Upper lobe of left lung (tissue), 6 donors: ENCODE measurements at places on chromosomes 2 and 18. TPM values are rescaled to one million over a fixed set of nuclear protein-coding genes. Genes with fewer than 3 reads are reported as not detected.

GRCh38 chr2:99140860-99141109, 722 bp upstream of the C2orf15 start:
- peak overlapping the region; percentile 93 for H3K4me3 ChIP-seq
- no peaks in the 10 kb centered on the region for H3K36me3 ChIP-seq
- H3K27me3 ChIP-seq, result no peaks in the 10 kb centered on the region
- H3K27ac ChIP-seq, result peak overlapping the region; percentile 89
- peaks cover 4% of the 10 kb centered on the region for H3K4me1 ChIP-seq
- DNase-seq, result no peak

- no peak overlapping the region for H3K27ac ChIP-seq
- no peaks in the 10 kb centered on the region for H3K36me3 ChIP-seq
- DNase-seq, result no peak
- H3K4me1 ChIP-seq, result no peaks in the 10 kb centered on the region
- H3K4me3 ChIP-seq, result no peak overlapping the region
- H3K27me3 ChIP-seq, result no peaks in the 10 kb centered on the region
Measured at GRCh38 chr2:168722592-168722991, 79.8 kb upstream of the NOSTRIN start.

CCDC68 gene
- 13.0 TPM for total RNA-seq

DNA sequence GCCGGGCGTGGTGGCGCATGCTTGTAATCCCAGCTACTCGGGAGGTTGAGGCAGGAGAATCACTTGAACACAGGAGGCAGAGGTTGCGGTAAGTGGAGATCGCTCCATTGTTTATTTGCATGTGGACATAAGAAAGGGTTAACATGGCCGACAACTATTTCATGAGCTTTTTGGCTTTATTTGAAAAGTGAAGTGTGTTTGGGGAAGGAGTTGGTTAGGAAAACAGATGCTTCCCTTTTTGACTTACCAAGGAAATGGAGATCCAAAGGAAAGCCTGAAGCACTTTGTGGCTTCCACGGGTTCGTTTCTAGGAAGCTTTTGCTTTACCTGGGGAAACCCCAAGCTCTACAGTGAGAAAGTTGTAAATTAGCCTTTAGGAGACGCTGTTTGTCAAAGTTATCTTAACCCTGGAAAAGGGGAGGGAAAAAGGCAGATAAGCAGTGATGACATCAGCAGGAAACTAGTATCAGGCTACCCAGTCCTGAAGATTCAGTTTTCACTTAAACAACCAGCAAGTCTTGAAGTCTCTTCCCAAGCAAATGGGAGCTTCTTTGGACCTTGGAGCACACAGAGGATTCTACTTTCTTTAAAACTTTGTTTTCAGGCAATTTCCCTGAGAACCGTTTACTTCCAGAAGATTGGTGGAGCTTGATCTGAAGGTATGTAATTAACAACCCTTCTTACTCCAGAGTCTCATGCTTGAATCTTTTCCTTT, at the start of gene CASP10:
Gene CASP10, plus strand, starts transcription at position 492 of the 715 bp plus-strand sequence. CDS start 2,637 bp downstream, outside the sequence.
- DNase-seq, result no peak
- H3K36me3 ChIP-seq, result no peaks in the 10 kb centered on the region
- peak within 1 kb of the TSS; percentile 37 for H3K4me3 ChIP-seq
- no peaks in the 10 kb centered on the region for H3K27me3 ChIP-seq
- peak within 1 kb of the TSS; percentile 75 for H3K27ac ChIP-seq
- peaks cover 18% of the 10 kb centered on the region for H3K4me1 ChIP-seq

PSMD1 gene
- total RNA-seq, result 68.1 TPM

DNA sequence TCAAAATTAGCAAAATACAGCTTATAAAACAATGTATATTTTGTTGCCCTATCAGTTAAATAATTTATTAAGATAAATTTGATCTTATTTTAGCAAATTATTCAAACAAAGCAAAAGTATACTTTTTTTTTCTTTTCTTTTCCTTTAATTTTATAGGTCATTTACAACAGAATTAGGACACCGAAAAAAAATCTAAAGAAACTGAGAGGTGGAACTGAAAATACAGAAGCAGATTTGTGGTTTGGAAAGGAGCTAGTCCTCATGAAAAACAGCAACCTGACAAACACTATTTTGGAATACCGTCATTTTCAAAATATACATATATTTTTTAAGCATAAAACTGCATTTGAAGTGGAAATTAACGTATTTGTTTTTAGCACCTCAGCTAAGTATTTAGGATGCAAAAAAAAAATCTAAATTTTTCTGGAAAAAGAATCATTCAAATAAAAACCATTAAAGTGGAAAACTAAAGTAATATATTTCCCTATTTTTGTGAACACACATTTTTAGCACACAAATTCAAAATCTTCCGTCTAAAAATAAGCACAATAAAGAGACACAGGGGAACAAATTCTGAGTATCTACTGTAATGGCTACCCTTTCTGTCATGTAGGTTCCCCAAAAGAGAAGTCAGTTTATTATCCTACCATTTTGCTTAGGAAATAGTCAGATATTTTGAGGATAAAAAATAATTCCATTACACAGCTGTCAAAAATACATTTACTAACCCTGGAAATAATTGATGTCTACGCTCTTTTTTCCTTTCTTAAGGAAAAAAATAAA, 2.7 kb downstream of the CCDC88A start:
- DNase-seq, result no peak
- H3K27ac ChIP-seq, result no peak overlapping the region

DNA sequence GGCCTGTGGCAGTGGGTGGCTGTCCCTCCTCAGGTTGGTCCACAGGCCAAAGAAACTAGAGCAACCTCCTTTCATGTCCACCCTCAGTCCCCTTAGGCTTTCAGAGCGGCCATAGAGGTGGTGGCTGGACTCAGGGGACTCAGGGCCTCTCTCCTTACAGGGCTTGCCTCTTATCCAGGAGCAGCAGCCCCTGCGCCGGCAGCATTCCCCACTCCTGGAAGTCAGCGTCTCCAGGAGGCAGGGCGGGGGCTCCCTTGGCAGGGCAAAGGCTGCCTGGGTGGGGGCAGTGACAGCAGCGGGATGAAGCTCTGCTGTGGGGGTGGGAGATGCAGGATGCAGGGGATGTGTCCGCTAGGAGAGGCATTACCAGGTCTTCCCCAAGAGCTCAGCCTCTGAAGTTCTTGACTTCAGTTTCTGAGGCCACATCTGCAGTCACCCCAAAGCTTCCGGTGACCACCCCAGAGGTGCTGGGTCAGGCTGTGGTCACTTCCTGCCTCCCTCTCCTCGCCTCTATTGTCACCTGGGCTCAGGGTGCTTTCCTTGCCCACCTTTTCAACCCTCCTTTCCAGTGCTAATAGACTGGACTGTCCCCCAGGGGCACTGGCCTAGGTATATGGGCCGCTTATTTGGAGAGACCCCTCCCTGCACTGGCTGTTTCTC, 8.6 kb upstream of the GPR55 start:
- H3K27ac ChIP-seq, result no peak overlapping the region
- H3K4me1 ChIP-seq, result no peaks in the 10 kb centered on the region
- no peak overlapping the region for H3K4me3 ChIP-seq
- no peaks in the 10 kb centered on the region for H3K27me3 ChIP-seq

LRP1B gene
- 0.30 TPM for total RNA-seq

UBR3 gene
- 41.4 TPM for total RNA-seq

ABCG5 gene
- total RNA-seq, result not detected

DNA sequence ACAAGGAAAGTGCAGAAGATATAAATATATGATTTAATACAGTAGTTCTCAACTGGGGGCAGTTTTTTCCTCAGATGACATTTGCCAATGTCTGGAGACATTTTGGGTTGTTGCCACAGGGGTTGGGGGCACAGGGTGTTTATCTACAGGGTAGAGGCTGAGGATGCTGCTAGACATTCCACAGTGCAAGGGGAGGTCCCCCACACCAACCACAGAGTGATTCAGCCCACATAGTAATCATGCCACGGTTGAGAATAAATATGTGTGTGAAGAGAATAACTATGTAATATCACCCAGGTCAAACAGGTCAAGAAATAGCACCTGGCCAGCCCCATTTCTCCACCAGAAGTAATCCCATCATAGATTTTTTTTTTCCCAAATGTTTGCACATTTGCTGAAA, 17.9 kb downstream of the DYSF start:
- H3K4me1 ChIP-seq, result peaks cover 39% of the 10 kb centered on the region
- H3K27me3 ChIP-seq, result no peaks in the 10 kb centered on the region
- H3K27ac ChIP-seq, result no peak overlapping the region
- H3K4me3 ChIP-seq, result no peak overlapping the region
- no peaks in the 10 kb centered on the region for H3K36me3 ChIP-seq

RUFY4 gene
- 0.15 TPM for total RNA-seq

TTN gene
- total RNA-seq, result 895 TPM
